ENCODE measurements at places on chromosomes 12 and 14. TPM values are rescaled to one million over a fixed set of nuclear protein-coding genes. Genes with fewer than 3 reads are reported as not detected.

DNA sequence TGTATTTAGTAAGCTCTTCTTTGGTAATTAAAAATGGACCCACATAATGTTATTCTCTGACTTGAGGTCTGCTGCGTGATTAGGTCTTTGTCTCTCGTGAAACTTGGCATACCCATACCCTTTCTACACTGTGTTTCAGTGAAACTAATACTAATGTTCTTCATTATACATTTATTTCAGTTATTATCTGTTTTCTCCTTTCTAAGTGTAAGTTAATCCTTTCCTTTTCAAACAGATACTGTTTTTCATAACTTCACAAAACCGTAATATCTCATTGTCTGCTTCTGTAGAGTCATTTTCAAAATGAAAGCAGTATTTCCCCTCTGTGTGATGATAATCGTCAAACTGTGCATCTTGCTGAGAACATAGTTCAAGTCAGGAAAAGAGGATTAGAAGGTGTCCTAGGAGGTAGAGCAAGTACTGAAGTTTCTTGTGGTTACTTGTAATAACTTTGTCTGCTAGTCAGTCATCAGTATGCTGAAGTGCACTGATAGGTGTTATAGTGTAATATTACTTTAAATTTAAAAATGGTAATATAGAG lies 15.9 kb downstream of the PYROXD1 start:
- DNase-seq = no peak

- no peak for DNase-seq
These were observed 32.6 kb downstream of the ETNK1 start for GRCh38 chr12:22657538-22657937.

GRCh38 chr14:69876221-69876847 lies 2.9 kb upstream of the SMOC1 start:
- DNase-seq = no peak

DNA sequence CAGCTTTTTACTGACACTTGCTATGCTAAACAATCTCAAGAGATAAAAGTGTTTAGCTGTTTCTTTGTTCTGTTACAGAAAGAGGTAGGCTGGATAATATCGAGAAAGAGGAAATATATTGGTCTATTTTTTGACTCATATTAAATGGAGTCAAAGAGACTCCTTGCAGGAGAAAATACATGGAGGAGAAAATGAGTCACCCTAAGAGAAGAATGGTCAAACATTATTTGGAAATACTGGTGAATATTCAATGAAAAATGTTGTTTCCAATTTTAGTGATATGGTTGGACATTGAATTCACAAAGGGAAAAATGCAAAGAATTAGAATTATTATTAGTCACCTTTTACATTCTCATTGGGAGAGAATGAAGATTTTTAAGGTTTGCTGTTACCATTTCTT lies 3.2 kb downstream of the KCNJ8 start:
- DNase-seq = no peak

UBE2N gene
- 57.1 TPM for total RNA-seq
